Ureter (tissue), 1 donor: ENCODE measurements at places on chromosomes 7 and 10.

DNA sequence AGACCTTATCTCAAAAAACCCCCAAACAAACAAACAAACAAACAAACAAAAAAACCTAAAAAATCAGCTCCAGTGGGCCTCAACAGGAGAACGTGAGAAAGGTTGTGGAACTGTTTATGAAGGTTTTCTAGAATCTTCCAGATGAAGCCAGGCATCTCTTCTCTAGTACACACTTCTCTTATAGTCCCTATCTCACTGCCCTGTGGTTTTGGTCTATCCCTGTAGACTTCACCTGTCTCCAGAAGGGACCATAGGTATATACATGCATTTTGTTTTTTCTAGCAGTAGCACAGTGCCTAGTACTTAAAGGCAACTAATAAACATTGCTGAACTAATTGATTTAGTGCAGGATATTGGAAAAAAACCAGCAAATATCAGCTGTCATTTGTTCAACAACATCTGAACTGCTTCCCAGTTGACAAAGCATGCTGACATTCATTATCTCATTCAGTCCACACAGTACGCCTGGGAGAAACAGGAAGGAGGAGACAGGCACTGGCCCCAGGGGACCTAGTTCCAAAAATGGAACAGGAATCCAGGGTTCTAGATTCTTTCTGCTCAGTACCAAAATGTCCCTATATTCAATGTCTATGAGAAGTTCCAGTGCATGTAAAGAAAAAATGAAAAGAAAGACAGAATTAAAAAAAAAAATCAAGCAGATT, 59.8 kb downstream of the C10orf67 start:
- DNase-seq, result no peak

- no peak for DNase-seq
These were observed 12.0 kb upstream of the KCNMA1 start for GRCh38 chr10:77649333-77650331.

DNA sequence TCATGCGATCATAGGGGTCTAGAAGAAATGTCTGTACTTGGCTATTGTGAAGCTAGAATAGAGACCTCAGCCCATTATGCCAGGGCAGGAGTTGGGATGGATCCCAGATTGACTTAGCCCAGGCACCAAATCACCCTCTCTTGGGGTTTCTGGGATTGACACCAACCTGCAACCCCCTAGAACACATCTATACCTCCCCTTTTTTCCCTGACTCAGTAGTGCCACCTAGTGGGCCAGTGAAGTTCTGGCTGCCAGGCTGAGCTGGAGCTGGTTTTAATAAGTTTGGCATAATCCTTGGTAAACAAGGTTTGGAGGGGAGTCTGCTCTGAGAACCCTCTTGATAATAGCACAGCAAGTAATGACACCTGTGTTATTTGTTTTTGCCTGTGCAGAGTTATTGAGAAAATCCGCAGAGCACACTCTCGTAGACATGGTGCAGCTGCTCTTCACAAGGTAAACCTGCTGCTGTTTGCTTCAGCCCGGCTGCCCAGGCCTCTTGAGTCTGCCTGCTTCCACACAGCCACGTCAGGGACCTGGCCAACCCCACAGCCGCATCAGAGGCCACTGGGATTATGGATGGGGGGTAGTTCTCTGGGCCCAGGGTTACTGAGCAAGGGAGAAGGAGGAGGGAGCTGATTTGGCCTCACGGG, 43.3 kb upstream of the NFKB2 start:
- peak; percentile 65 for DNase-seq

- DNase-seq, result no peak
These were observed 46.5 kb downstream of the DLD start for GRCh38 chr7:107937531-107937930.

DNA sequence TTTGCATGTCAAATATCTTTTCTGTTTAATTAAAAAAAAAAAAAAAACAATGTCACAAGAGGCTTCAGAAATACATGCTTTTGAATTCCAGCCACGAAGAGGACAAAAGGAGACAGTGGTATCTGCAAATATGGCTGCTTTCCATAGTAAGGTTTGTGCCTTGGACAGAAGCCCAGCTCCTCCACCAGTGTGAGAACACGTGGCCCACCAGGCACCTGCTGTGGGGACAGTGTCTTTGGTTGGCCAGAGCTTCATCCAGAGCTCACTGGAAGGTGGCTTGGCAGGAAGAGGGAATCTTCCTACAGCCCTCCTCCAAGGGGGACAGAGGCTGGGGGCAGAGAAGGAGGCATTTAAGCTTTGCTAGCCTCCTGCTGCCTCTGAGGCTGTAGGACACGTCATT, 144.6 kb downstream of the GLCCI1 start:
- DNase-seq, result no peak

GRCh38 chr7:130936202-130936931, 202.4 kb upstream of the KLF14 start:
- DNase-seq, result no peak

- DNase-seq, result no peak
These were observed 41.5 kb upstream of the EBLN1 start for GRCh38 chr10:22259280-22259679.

DNA sequence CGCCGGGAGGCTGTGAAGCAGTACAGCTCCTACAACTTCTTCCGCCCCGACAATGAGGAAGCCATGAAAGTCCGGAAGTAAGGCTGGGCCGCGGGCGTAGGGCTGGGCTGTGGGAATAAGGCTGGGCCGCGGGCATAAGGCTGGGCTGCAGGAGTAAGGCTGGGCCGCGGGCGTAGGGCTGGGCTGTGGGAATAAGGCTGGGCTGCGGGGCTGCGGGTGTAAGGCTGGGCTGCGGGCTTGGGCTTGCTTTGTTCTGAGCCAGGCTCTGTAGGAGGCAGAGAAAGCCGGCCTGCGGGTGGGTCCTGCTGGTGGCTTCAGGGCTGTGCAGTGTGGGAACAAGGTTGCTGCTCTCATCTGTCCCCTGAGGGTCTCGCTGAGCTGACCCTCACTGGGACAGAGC, 12.5 kb downstream of the PFKFB3 start:
- no peak for DNase-seq

DNA sequence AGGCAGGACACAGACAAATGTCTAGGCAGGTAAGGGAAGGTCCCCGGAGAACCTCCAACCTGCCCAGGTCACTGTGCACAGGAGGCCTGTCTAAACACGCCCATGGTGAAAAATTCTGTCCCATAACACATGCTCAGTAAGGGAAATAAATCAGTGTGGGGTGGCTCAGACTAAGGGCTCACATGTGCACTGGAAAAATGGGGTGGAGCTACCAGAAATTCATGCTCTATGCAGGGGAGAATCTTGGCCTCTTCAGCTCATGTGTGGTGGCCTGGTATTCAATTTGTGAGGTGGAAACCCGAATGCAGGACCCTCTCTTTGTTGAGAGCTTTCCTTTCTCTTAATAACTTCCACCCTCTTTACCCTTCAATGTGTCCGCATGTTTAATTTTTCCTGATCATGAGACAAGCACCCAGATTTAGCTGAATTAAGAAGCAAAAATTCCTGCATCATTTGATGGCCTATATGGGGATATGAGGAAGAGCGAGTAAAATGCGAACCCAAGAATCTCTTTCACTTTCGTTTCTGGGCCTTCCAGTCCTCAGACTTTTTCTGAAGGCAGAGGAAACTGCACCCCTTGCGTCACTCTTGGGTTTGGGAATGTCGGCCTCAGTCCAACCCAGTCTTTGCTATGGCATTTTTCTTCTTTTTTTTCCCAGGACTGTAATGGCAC, 163.2 kb downstream of the DGKB start:
- no peak for DNase-seq

- no peak for DNase-seq
These were observed 165.6 kb downstream of the TPK1 start for GRCh38 chr7:144670218-144670617.

- DNase-seq, result no peak
These were observed 149.2 kb downstream of the RPS24 start for GRCh38 chr10:78182841-78183240.

DNA sequence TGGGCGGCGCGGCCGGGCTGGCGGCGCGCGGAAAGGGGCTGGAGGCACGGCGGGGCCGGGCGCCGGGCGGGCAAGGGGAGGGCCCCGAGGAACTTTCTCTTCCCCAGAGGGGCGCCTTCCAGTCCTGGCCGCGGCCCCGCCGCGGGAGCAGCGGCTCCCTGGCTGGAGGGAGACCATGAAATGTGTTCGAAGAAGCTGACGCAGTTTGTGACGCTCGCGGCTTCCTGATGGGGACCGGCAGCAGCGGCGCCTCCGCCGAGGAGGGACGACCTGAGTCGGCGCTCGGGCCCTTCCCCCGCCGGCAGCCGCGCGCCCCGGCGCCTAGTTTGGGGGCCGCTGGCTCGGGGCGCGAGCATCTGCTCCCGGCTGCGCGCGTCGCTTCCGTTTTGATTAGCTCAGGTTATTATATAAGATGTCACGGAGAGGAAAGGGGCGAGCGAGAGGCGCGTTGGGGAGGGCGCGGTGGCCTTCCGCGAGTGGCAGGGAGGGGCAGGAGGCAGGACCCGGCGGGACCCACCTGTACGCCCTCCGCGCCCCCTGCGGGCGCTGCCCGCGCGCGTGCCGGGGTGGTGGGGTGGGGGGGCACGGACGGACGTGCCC, 57.1 kb upstream of the PCGF5 start:
- peak; percentile 66 for DNase-seq

DNA sequence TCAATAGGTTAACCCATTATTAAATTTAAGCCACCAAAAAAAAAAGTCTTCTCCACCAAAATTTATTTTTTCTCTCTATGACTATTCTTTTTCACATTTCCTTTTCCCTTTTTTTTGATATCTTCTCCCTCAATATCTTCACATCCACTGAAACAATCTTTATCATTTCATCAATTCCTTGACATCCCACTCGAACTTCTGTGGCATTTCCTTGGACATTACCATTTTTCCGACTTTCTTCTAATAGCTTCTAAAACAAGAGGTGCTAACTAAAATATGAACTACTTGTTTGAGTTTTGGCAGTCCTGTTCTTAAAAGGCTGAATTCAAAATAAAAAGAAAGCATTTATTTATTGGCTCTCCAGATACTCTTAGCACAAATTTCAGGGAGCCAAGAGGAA, 684 bp upstream of the CTNNA3 start:
- DNase-seq, result no peak

DNA sequence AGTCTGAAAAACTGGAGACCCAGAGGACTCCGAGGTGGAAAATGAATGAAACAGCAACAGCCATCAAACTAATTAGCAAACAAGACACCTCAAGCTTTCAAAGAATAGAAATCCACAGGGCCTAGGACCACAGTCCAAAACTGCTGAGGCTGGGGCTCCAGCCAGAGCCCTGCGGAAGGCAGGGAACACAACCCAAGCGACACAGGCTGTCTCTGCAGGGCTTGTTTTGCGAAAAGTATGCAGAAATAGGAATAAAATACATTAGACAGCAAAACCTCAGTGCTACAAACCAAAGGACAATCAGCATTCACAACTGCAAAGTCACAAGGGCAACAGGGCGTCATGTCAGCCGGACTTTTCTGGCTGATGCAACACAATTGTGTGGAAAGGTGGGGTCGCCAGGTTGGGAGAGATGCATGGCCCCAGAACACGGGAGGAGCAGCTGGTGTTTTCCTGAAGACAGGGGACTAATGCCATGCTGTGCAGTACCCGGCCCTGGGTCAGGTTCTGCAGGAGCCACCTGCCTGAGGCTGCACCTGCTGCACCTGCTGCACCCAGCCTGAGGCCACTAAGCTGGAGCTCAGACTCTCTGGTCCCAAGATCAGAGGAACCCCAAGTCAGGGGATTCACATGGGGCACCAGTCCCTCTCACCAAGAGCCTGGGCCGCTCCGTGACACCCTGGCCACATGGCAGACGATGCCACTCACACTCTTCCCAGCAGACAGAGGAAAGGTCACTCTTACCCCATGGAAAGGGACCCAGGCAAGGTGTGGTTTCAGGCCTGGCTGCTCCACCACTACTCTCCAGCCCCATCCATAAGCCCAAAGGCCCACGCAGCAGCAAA, 74.2 kb downstream of the MAD1L1 start:
- no peak for DNase-seq

GRCh38 chr10:121921238-121921931, 6.4 kb downstream of the ATE1 start:
- no peak for DNase-seq

GRCh38 chr10:110110338-110110737, 97.1 kb upstream of the MXI1 start:
- DNase-seq, result no peak

DNA sequence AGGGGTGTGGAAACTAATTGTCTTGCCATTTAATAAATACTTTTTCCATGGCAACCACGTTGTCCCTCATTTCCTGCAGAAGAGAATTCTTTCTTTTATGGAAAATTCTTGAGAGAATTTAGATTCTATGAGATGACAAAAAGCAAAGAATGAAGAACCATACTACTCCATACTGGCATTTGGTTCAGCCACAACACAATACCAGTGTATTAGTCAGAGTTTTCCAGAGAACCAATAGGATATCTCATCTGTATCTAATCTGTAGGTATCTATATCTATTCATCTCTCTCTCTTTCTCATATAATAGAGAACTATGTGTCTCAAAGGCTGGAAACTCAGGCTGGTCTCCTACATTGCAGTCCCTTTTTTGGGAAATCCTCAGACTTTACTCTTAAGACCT, 44.6 kb upstream of the NAMPT start:
- no peak for DNase-seq

DNA sequence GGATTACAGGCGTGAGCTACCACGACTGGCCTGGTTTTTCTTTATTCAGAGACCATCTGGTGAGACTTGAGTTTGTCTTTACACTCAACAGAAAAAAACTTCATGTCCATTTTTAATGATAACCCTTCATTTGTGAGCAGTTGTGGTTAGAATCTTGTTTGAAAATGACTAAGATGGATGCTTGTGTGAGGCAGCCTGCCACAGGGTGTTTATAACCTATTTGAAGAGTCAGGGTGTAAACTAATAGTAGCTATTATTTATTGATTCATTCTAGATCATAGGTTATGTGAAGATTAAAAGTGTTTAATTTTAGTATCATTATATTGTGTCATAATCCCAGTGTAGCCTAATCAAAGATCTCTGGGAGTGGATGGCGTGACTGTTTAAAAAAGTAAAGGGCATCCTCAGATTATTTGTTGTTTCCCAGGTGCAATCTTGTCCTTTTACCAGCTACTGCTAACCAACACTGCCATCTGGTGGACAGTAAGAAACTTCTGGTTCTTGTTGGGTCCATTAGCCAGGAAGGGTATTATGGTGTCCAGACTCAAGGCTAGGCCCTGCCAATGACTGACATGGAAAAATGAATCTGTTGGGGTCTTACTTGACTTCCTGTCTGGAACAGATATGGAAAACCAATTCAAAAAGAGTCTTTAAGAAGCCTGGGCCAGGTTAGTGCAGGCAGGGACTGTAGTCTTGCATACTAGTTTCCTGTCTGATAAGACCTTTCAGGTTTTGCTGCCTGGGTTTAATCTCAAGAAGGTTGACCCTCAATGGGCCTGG, 24.9 kb downstream of the NRBF2 start:
- DNase-seq, result peak; percentile 57

- no peak for DNase-seq
These were observed 288.6 kb downstream of the NEBL start for GRCh38 chr10:20608503-20608902.
